Lower lobe of right lung (tissue), 2 donors: ENCODE measurements at places on chromosomes 4 and X.

- H3K36me3 ChIP-seq: no peaks in the 10 kb centered on the region
- H3K27me3 ChIP-seq: peaks cover 30% of the 10 kb centered on the region
- H3K27ac ChIP-seq: no peak overlapping the region
- peak; percentile 28 for DNase-seq
- no peaks in the 10 kb centered on the region for H3K4me1 ChIP-seq
- H3K4me3 ChIP-seq: no peak overlapping the region
Observed at GRCh38 chr4:833156-833555, 7.2 kb upstream of the CPLX1 start.

DNA sequence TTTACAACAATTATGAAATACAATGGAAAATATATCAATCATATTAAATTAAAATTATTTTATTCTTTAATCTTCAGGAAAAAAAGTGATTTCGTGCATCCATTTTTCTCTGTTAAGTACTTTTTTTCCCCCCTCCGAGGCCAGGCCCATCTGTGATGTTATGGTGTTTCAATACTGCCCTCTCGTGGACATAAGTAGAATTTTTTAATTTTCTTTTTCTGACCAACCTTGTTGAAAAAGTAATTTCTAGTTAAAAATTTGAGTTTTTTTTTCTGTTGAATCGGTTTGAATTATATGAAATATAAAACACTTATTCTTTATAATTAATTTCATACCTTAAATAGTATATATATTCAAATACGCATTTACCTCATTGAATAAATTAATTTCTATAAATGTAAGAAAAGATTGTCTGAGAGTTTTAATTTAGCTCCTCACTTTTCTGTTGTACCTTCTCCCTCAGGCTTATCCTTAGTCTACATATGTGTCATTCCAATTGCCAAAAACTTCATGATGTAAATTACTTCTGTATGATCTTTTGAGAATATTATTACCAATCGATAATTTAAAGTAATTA is 175.8 kb upstream of the TECRL start:
- no peaks in the 10 kb centered on the region for H3K36me3 ChIP-seq
- H3K27me3 ChIP-seq: no peaks in the 10 kb centered on the region
- no peaks in the 10 kb centered on the region for H3K4me1 ChIP-seq

DNA sequence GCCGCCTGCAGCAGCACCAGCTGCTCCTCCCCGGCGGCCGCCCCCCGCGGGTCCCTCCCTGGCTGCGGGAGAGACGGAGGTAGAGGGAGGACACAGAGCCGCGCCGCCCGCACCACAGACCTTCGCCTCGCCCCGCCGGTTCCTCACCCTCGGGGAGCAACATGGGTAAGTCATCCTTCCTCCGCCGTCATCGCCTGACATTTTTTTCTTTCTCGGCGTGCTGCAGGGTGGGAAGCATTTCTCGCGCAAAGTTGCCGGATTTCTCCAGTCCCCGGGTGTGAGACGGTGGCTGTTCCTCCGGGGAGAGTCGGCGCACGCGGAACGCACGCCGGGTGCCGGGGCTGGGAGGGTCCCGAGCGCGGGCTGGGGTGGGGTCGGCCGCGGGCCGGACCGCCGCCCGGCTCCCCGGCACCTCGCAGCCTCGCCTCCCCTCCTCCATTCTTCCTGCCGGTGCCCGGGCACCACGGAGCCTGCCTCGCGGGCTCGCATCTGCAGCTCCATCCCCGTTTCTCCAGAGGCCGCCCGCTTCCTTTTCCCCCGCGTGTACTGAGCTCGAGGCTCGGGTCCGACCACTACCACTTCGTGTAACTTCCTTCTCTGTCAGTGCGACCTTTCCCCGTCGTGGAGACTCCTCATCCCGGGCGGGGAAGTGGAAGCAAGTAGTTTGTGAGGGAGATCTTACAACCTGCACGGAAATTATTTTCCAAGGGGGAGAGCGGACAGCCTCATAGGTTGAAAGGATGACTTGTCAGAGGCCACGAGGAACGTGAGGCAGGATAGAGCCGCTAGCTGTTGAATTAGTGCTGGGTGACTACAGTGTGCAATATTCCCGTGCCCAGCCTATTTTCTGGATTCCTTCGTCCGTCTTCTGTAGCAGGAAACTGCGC is 464 bp downstream of the RAP1GDS1 start:
- H3K36me3 ChIP-seq: no peaks in the 10 kb centered on the region
- H3K4me1 ChIP-seq: peaks cover 23% of the 10 kb centered on the region
- no peaks in the 10 kb centered on the region for H3K27me3 ChIP-seq
- peak overlapping the region; percentile 80 for H3K4me3 ChIP-seq

DNA sequence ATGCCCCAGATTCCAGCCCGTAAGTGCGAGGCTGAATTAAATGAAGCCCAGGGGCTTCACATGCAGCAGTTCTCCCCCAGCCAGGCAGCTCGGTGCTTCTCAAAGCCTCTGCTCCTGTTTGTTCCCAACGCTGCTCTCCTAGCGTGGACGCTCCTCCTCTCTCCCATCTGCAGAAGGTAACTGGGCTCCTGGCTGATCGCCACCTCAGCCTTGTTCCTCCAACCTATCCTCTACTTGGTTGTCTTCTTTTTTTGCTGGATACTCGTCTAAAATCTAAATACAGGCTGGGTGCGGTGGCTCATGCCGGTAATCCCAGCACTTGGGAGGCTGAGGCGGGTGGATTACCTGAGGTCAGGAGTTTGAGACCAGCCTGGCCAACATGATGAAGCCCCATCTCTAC is 70.3 kb downstream of the NSUN7 start:
- H3K36me3 ChIP-seq: peaks cover 82% of the 10 kb centered on the region
- no peak overlapping the region for H3K4me3 ChIP-seq
- no peak for DNase-seq

GRCh38 chrX:68061206-68061535 is 372.1 kb downstream of the OPHN1 start:
- H3K27me3 ChIP-seq: no peaks in the 10 kb centered on the region
- no peak overlapping the region for H3K27ac ChIP-seq
- DNase-seq: no peak
- H3K4me1 ChIP-seq: no peaks in the 10 kb centered on the region

DNA sequence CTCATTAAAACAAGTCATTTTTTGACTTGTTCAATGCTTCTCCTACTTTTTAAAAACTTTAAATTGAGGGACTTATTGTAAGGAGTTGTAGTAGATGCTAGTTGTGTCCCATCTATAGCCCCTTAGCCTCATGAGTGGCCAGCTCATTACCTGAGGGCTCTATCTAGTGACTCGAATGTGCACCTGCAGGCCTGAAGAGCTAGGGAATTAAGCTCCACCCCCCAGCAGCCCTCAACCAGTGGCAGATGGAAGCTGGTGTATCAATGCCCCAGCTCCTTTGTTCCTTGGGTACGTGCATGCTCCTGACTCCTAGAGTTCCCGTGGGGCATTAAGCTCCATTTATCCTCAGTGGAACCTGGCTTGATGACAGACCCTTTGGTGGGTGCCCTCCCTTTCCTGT is 146.7 kb upstream of the FAM9B start:
- no peaks in the 10 kb centered on the region for H3K4me1 ChIP-seq
- no peak for DNase-seq
- H3K27ac ChIP-seq: no peak overlapping the region
- H3K4me3 ChIP-seq: no peak overlapping the region
